ENCODE measurements at places on chromosomes 1 and 21. TPM values are rescaled to one million over a fixed set of nuclear protein-coding genes. Genes with fewer than 3 reads are reported as not detected.

The TNNT2 gene
- not detected for total RNA-seq

The TNFRSF4 gene
- not detected for total RNA-seq

The CYP4A22 gene
- not detected for total RNA-seq

The DNASE2B gene
- total RNA-seq = not detected

DNA sequence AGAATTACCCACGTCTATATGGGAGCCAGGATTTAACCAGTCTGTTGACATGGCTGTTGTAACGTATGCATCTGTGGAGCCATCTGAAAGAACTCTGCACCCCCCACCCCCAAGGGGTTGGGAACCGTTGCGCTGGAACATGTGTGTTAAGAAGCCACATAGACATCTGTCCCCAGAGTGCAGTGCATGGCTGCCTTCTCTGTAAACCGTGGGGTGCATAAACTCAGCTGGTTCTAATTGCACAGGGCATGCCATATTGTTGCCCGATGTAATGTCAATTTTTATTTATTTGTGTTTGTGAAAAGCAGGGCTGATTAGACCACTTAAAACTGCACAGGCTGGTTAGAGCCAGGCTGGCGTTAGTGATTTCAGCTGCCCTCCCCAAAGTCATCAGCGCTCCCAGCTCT is 70.1 kb upstream of the ROR1 start:
- DNase-seq = no peak

DNA sequence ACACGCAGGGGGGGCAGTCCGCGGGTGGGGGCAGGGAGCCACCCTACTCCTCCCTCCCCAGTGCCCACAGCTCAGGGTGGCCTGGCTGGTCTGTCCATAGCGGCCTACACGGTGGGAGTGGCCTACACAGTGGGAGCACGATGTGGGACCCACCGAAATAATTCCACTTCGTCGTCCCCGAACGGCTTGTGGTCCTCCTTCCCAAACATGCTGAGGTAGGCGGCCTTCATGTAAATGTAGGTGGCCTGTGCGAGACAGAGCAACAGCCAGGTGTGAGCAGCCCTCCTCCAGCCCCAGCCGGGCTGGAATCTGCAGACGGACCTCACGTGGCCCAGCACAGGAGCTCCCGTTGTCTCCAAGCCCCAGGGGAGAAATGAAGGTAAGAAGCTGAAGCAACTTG is 34.4 kb downstream of the TTC39A start:
- DNase-seq = no peak

- DNase-seq = no peak
Observed at GRCh38 chr1:103583887-103584286, 12.5 kb downstream of the AMY2B start.

- DNase-seq = peak; percentile 14
Observed at GRCh38 chr1:213622365-213623063, 365.3 kb upstream of the PROX1 start.

DNA sequence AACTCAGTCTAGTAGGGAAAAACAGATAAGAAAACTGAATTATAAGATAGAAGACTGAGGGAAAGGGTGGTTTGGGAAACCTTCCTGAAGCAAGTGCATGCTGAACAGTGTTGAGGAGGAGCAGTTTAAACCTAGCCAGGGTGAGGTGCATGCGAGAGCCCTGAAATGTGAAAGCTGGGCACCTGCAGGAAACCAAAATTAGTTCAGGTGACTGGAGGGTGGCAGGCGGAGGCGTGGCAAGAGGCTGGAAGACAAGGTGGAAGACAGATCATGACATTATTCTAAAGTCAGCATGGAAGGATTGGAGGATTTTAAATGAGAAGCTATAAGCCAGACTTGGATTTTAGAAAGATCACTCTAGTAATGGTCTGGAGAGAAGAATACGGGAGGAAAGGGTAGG is 75.1 kb downstream of the CACNA1E start:
- DNase-seq = no peak

GRCh38 chr1:59453297-59453968 is 156.5 kb downstream of the FGGY start:
- no peak for DNase-seq

DNA sequence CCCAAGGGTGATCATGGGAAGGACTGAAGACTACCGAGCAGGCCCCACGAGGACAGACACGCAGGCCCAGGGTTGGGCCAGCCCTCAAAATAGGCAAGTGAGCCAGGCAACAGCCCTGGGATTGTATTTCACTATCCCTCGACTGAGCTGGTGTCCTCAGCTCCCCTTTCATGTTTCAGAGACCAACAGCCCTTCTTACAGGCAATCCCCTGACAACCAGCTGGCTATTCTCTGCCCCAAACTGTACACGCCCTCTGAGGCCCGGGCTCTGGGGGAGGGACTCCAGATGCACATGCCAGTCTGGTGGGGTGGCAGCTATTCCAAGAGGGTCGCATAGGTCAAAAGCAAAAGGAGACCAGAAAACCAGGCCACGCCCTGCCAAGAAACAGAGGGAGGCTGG is 243.0 kb downstream of the TOMM20 start:
- no peak for DNase-seq

DNA sequence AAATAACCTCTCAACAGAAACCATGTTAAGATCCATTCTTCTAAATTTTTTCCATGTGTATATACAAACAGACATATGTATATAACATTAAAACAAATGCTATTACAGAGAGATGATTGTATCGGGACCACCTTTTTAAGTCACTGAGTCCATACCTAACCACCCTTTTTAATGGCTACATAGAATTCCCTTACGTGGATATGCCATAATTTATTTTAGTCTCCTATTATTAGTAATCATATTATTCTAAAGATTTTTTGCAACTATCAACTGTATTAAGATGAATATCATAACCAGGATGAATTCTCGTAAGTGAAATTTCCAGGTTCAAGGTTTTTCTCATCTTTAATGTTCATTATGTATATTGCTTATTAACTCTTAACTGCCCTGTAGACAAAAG is 259.7 kb downstream of the HHAT start:
- no peak for DNase-seq

DNA sequence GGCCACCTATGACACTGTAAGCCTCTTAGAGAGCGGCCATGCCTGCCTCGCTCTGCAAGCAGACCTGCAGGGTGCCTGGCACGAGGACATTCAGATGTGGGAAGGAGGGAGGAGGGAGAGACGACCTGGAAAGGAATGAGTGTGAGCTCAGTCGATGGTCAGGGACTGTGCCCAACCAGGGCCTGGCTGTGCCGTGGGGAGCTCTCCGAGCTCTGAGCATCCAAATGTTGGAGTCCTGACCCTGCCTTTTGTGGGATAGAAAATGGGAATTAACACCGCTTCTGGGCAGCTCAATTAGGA is 7.3 kb downstream of the CSTB start:
- no peak for DNase-seq

GRCh38 chr1:201269281-201269680 is 14.0 kb upstream of the PKP1 start:
- DNase-seq = no peak

- DNase-seq = no peak
Observed at GRCh38 chr21:31397030-31397429, 53.0 kb upstream of the TIAM1 start.

- peak; percentile 63 for DNase-seq
Observed at GRCh38 chr1:9399510-9400424, 107.1 kb downstream of the SPSB1 start.

DNA sequence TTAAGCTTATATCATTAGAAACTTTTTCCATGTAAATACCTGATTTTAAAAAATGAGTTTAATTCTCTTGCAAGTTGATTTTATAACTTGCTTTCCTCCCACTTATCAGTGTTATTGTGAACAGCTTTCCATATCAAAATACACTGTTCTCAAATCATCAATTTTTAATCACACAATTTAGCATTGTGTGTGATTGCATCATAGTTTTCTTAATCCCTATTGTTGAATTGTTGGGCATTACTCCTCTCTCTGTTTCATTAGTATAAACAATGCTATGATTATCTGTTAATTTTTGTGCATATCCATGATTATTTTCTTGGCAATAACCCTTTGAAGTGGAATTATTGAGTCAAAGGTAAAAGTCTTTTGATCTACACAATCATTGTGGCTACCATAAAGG is 48.7 kb downstream of the ROR1 start:
- no peak for DNase-seq

DNA sequence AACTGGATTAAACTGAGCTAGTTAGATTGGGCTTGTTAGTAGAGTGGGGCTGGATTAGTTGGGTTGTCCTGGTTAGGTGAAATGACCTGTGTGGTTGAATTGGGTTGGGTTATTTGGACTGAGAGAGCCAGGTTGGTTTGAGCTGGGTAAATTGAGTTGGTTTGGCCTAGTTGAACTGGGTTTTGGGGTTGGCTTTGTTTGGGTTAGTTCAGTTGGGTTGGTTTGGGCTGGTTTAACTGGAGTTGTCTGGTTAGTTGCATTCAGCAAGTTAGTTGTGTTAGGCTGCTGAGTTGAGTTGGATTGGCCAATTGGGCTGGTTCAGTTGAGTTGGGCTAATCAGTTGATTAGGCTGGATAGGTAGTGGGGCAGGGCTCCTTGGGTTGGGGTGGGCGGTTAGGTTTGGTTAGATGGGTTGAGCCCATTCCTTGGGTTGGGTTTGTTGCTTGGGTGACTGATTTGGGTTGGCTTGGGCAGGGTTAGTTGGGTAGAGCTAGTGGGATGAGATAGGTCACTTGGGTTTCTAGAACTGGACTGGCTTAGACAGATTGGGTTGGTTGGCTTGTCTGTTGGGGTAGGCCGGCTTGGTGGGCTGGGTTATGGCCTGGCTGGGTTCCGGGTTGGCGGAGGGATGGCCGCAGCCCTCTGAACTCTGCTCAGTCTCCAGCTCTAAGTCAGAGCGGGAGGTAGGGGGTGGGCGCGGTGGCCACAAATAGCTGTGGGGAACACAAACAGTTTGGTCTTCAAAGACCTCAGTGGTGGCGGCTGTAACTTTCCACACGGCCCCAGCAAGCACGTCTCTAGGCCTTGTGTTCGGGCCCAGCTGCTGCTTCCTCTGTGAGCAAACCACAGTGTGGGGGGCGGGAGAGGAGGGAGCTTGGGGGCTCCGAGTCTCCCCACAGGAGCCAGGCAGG is 67.2 kb upstream of the RUNX3 start:
- DNase-seq = peak; percentile 75

DNA sequence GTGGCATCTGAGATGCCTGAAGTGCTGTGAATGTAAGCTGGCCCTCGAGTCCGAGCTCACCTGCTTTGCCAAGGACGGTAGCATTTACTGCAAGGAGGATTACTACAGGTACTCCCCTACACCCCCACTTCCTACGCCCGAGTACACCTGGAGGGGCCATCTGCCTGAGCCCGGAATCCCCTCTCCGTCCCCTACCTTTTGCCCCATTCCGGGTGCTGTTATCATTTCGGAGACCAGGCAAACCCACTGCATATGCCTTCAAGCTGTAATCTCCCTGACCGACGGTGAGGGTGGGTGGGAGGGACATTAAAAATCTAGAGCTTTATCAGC is 2.9 kb downstream of the LHX9 start:
- DNase-seq = no peak

- no peak for DNase-seq
Observed at GRCh38 chr1:90512441-90512840, 204.7 kb downstream of the BARHL2 start.

DNA sequence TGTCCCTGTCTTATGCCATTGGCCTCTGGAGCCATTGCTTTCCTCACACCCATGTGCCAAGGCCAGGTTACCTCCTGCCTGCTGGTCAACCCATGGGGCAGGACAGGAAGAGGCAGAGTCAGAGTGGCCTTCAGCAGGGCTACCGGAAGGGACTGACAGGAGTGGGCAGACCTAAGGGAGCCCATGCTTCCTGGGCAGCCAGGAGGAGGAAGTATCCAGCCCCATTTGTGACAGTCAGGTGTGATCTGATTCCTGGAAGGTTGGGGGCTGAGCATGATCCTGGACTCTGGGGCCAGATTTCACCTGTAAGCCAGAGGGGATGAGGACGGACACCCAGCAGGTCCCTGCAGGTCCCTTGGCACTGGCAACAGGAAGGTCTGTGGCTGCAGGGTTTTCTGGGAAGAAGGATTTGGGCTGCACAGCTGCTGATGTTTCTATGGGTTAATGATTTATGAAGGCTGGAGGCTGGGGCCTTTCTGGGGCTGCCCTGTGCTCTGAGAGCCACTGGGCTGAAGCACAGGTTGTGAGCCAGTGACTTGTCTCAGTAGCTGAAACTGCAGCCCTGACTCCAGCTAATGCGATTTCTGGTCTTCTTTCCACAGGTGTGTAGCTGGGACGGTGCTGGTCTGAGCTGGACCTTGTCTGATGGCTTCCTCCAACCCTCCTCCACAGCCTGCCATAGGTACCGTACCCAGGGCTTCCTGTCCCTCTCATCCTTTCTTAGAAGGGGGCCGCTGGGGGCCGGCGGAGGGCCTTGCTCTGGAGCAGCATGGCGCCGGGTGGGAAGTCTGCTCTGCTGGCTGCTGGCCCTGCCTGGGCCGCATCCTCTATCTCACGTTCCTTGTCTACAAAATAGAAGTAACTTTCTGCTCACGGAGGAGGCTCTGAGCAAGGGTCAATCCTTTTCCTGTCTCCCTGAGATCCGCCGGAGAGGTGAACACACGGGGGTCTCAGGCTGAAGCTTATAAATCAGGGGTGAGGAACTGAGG is 40.7 kb downstream of the ARHGEF10L start:
- no peak for DNase-seq

- no peak for DNase-seq
Observed at GRCh38 chr1:85065550-85065949, 17.2 kb upstream of the MCOLN3 start.

- no peak for DNase-seq
Observed at GRCh38 chr1:247435759-247436147, 19.8 kb downstream of the NLRP3 start.

DNA sequence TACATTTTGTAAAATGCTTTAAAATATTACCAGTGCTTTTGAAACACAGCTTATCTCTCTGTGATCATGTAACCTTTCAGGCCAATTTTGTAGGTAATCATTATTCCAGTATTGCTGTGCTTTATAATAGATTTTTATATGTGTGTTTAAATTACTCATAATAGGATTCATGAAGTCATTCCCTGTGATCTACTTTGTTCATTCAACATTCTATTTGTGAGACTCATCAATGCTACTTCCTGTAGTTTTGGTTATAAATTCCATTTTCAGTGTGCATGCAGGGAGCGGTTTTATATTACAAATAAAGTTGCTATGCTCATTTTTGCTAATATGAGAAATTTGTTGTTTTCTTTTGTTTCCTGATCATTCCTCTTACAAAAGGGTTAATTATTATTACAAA is 4.1 kb upstream of the OR2M5 start:
- no peak for DNase-seq

GRCh38 chr1:61055110-61055614 is 27.2 kb upstream of the NFIA start:
- peak; percentile 76 for DNase-seq

Measured in osteoblast (primary cell).